ENCODE measurements at places on chromosomes 1 and 21.

DNA sequence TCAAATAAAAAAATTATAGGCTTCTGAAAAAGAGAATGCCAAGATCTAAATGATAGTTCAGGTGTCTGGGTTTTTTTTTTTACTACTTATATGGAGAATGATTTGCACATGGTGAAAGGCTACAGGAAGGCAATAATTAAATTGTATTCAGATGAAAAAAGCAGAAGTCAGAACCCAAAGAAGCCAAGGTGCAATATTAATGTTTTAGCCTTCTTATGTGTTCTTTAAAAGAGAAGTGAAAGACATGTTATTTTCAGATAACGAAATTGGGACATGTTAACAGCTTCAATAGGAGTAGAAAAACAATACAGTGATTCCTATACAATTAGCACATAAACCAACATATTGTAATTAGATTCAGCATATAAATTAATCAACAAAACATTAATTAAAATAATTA lies 452.9 kb upstream of the PRMT6 start:
- DNase-seq, result no peak

DNA sequence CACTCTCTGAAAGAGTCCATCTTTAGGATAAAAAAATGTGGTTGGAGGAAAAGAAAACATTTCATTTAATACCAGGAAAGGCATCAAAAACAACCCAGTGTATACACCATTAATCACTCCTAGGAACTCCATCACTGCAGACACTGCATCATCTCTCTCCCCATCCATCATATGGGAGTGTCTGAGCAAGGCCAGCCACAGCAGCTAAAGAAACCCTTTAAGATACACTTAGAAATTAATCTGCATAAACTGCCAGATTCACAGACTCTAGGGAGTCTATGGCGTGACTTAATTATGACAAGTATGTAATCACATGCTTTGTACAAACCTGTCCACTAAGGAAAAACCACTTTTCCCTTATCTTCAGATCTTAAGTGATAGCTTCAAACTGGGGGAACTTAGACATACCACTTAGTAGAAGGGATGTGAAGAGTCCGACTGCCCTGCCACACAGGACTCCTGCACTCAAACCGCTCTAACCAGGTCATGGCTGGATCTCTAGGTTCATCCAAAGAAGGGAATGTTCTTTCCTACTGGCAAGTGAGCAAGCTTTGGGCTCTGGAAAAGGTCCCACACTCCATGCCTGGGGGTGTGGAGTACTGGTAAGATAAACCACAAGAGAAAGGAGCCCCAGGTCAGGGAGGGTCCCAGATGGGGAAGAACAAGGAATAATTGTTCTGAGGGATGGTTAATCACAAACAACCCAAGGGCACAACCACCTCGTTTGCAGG lies 61.0 kb upstream of the C8B start:
- DNase-seq, result no peak

DNA sequence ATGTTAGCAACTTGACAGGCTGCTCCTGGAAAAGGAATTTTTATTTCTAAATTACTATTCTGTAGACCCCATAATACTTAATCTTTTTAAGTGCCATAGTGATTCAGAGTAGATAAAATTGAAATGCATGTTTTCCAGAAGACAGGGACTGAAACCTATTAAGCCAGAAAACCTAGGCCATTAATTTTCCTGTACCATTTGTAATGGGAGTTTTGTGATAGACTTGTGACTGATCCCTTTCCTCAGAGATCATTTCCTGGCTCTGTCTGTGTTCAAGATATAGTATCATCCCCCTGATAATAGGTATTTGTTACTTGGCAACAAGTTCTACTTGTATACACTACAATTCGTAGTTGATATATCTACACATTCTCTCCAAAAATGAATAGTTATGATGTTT lies 1609.8 kb downstream of the AMY1C start:
- DNase-seq, result no peak

DNA sequence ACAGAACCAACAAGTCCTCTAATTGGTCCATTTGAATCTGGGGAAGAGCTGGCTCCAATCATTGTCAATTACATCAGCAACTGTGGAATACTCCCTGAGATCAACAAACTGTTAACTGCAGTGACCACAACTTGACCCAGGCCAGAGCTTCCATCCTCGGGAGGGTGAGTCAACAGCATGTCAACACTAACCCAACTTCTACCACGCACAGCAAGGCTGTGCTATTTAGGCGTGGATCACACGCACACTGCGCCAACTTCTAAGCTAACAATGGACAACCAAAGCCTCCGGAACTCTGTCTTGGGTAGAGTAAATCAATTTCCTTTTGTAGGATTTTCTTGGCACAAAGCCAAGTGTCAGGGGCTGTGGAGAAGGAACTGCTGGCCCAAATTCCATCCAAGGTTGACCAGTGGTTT lies 30.4 kb downstream of the APP start:
- DNase-seq, result peak; percentile 69

DNA sequence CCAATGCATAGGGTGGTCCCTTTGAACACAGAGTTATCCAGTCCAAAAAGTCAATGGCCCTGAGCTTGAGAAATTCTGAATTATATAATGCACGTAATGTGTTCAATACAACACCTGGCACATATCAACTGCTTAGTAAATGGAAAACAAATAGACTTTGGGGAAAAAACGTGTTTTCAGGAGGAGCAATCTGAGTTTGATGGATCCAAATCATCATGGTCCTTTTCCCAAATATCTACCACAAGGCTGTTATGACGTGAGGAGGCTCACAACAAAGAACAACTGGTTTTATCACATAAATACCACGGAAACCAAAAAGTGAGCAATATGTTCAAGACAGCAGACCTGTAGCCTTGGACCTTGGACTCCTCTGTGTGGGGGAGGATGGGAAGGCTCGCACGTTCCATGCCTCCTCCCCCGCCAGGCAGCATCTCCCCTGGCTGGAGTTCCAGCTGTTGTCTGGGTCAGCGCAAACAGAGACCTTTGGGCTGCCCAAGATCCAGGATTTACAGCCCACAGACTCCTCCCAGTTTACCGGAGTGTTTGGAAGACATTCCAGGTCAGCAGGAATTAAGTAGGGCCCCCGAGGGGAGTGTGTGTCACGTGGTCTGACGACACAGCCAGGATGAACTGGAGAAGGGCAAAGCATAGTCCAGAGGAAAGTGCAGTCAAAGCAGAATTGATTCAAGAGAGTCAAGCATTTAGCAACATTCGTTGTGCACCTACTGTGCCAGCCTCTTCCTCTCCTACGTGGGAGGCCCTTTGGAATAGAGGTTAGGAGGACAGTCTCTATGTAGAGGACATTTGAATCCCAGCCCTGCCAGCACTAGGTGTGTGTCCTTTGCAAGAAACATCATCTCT lies 32.2 kb upstream of the MED18 start:
- DNase-seq, result no peak

GRCh38 chr1:237306726-237307125 lies 264.7 kb downstream of the RYR2 start:
- DNase-seq, result no peak

DNA sequence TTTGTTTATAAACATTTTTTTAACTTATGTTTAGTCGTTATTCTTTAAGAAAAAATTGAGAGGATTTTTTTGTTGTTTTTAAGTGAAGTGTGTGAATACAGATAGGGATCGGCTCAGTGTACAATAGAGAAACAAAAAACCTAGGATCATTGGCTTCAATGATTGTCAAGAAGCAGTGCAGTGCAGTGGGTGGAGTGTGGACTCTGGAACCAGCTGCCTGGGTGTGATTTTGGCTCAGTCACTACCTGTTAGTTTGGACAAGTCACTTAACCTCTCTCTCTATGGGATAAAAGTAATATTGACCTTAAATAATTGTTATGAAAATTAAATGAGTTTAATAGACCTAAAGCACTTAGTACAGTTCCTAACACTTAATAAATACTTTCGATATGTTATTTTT lies 41.3 kb downstream of the SCCPDH start:
- DNase-seq, result no peak

GRCh38 chr1:202234331-202235002 lies 40.9 kb downstream of the LGR6 start:
- no peak for DNase-seq

GRCh38 chr21:41024746-41025254 lies 143.2 kb upstream of the BACE2 start:
- no peak for DNase-seq

DNA sequence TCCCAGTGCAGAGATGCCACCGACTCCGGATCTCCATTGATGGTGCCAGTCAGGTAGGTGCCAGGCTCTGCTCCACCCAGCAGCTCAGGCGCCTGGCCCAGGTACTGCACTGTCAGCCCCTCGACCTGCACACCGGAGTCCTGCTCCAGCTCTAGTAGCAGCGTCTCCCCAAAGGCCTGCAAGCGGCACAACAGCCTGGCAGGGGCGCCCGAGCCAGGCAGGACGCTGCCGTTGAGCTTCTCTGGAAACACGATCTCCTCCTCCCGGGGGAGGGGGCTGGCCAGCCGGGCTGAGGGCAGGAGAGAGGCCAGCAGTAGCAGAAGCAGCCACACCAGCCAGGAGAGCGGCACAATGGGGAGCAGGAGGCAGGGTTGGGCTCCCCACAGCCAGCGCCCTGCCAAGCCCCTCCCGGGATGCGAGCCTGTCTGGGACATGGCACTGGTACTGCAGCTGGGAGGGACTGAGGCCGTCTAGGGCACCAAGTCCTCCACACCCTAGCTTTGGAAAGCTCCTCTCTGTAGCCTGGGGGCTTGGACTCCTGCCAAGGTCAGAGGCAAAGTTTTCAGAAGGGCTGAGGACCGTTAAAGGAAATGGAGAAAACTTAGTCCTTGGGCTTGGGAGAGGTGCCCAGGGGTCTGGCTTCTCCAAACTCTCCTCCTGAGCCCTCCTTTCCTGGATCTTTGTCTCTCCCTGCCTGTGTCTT lies 509 bp downstream of the ADAMTS4 start:
- no peak for DNase-seq

DNA sequence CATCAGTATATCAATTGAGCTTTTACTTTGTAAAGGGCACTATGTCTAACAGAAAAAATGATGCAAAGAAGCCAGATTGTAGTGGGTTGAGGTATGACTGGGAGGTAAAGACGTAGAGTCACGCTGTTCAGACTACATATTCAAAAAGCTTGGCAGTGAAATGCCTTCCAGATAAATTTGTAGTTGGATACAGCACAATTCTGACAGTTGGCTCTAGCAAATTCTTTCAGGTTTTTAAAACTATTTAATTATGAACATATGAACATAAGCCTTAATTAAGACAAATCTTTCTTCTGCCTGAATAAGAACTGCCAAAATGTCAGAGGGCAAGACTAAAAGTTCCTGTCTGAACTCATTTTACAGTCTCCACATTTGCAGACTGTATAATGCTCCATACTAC lies 118.8 kb downstream of the DPYD start:
- DNase-seq, result no peak

DNA sequence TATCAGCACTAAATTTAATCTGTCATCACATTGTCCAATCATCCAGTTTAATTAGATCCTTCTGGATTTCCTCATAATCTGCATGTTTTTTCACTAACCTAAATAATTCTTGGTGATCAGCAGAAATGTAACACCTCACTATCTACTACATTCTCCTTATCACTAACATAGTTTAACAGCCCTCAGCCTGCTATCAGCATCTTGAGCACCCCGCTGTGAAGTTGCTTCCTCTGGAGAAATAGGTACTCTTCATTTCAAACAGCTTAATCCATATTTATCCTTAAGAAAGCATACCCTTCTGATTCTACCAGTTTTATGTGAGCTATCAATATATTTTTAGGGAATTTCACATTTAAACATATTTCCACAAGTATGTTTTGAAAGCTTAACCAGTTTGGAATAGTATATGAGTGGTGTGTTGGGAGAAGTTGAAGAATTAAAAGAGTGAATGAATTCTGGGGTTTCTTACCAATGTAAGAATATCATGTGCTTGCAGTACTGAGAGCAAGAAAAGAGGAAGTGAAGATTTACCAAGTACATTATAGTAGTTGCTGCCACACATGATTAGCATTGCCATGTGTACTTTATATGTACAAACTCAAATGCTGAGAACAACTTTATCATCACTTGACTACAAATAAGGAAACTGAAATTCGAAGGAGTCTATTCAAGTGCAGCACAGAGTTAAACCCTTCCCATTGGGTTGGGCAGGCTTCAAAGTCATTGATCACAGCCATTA lies 771.1 kb upstream of the ADGRL4 start:
- DNase-seq, result no peak

DNA sequence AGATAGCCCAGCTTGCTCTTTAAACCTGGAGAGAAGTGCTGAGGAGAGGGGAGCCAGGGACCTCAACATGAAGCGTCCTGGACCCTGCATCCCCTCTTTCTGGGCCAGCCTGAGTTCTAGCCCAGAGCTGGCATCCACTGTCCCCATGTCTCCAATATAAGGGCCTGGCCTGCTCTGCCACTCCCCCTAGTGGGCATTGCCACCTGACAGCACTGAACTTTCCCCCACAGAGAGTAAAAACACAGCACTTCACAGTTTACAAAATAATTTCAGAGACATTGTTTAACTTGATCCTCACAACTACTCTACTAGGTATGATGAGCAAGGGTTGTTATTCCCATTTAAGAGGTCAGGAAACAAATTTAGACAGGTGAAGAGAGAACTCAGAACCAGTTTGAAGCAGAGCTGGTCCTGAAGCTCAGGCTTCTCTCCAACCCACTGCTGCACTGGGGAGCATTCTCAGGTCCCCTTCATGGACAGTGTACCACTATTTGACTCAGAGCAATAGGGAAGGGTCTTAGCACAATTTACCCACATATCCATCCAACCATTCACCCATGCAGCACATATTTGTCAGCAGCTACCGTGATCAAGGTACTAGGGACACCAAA lies 151.2 kb downstream of the DMRTA2 start:
- no peak for DNase-seq

GRCh38 chr1:44031252-44032169 lies at the start of gene SLC6A9:
Gene SLC6A9, minus strand, starts transcription at chr1:44031462. Its CDS starts 7,185 bp downstream, at chr1:44024277.
- DNase-seq, result peak; percentile 63

DNA sequence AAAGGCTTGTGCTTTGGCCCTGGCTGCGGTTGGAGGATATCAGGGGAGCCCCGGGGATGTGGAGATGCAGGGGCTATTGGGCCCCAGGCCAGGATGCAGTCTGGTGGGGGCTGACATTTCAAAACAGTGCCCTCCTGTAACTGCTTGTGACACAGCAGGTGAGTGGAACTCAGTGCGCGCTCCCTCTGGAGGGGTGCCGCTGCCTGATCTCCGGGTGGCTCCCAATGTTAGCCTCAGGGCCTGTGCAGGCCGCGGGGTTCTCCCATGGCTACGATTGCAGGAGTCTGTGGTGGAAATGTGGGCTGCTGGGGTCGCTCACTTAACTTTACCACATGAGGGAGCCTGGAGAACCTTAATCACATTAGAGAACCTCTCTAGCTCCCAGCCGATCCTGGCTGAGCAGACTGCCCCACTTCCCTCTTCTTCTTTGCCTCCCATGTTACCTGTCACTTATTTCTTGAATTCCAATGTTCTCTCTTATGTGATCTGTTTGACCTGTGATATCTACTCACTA lies 163.2 kb downstream of the FMN2 start:
- DNase-seq, result no peak

DNA sequence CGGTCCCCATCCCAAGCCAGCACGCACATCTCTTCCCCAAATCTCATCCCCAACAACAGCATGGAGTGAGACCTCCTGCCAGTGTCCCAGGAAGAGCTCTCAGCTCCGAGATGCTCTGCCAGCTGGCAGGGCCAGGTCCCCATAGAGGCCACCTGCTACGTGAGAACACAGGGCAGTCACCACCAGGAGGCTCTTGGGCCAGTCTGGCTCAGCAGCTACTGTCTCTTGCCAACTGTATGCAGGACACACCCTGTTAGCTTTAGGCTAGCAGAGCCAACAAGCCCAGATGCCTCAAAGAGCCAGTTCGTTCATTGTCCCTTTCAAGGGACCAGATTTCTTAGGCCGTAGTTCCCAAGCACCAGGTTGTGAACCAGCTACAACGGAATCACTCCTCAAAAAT lies 36.9 kb downstream of the FBXO2 start:
- DNase-seq, result no peak

GRCh38 chr1:65021795-65022194 lies 55.4 kb upstream of the JAK1 start:
- DNase-seq, result no peak
